ENCODE measurements at places on chromosomes 2 and 18.

- no peaks in the 10 kb centered on the region for H3K36me3 ChIP-seq
- H3K4me1 ChIP-seq = peaks cover 5% of the 10 kb centered on the region
- H3K27me3 ChIP-seq = no peaks in the 10 kb centered on the region
- no peak overlapping the region for H3K27ac ChIP-seq
Observed at GRCh38 chr2:239908744-239909143, 116.4 kb downstream of the NDUFA10 start.

DNA sequence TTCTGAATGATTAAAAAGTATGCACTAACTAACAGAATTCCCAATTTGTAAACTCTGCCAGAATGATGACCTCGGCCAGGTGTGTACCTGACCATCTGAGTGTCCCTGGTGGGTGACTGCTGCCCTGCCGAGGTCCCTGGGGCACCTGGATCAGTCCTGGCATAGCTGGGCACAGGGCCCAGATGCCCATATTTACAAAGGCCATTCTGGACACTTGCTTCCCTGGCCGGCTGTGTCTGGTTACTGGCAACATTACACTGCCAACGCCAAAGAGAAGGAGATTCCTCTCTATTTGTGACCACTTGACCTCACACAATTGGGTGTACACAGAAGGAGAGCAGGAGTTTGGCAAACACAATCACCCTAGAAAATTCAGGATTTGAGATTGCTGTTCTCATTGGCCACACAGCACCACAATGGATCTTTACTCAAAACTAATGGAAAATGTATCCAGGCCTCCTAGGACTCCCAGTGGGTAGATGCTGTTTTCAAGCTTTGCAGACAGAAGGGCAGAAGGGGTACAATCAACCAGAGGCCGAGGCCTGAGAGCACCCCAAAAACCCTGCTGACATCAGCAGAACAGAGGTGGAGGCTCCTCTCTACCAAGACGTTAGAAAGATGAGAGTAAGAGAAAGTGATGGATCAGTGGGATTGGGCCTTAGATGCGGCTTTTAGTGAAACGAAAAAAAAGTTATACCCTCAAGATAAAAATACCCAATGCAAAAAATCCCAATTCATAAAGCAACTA lies 58.3 kb upstream of the PXDN start:
- no peak overlapping the region for H3K27ac ChIP-seq
- H3K36me3 ChIP-seq = no peaks in the 10 kb centered on the region
- H3K4me1 ChIP-seq = no peaks in the 10 kb centered on the region
- H3K4me3 ChIP-seq = no peak overlapping the region
- no peak for DNase-seq

GRCh38 chr2:179622635-179623300 lies 238.6 kb downstream of the ZNF385B start:
- no peaks in the 10 kb centered on the region for H3K36me3 ChIP-seq
- H3K4me3 ChIP-seq = no peak overlapping the region
- peaks cover 4% of the 10 kb centered on the region for H3K4me1 ChIP-seq
- no peak for DNase-seq
- no peak overlapping the region for H3K27ac ChIP-seq

GRCh38 chr2:172091761-172092566 lies 6.7 kb downstream of the DLX1 start:
- no peaks in the 10 kb centered on the region for H3K36me3 ChIP-seq
- DNase-seq = no peak
- peaks cover 19% of the 10 kb centered on the region for H3K4me1 ChIP-seq
- no peaks in the 10 kb centered on the region for H3K27me3 ChIP-seq
- no peak overlapping the region for H3K4me3 ChIP-seq
- no peak overlapping the region for H3K27ac ChIP-seq

DNA sequence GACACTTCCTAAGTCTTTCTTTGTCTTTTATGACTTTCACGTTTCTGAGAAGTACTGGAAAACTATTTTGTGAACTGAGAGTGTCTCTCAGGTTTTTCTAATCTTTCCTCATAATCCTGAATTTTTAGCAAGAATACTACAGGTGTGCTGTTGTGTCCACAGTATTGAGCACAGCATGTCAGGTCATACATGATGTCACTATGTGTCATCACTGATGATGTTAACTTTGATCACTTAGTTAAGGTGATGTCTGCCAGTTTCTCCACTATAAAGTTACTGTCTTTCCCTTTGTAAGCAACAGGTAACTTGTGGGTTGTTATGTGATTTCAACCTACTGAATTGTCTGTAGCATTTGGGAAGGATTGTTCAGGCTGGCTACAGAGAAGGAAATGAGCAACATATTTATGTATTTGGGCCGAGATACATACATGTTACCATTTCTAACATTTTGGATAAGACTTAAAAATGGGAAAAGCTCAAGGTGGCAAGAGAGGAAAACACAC lies 11.1 kb downstream of the MATN3 start:
- peaks cover 1% of the 10 kb centered on the region for H3K36me3 ChIP-seq
- no peak for DNase-seq
- H3K27me3 ChIP-seq = no peaks in the 10 kb centered on the region

DNA sequence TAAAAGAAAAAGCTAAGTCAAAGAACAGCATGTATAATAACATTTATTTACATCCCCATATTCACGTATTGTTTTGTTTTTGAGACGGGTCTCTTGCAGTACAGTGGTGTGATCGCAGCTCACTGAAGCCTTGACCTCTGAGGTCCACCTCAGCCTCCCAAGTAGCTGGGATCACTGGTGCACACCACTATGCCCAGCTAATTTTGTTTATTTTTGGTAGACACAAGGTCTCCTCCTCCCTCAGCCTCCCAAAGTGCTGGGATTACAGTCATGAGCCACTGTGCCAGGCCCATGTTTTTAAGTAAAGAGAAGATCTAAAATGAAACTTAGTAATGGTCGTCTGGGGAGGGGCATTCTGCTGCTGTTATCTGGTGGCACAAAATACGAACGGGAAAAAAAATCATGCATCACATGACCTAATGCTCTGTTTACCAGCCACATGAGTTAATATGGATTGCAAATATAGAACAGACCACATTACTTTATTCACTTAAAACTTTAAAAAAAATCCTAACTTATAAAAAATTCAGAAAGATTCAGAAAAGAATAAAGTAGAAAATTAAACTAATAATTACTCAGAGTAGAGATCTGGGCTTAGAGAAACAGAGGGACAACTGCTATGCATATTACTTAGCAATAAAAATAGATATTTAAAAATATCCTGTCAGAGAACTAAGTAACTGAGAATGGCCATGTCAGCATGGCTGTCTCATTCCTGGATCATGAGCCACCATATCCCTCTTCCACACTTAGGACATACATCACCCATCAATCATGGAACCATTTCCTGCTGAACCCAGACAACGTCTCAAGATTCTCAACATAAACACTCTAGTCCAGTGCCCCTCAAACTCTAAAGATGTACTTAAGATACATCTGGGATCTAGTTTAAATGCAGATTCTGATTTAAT lies 7.3 kb downstream of the MMADHC start:
- no peak for DNase-seq
- H3K36me3 ChIP-seq = peaks cover 92% of the 10 kb centered on the region
- H3K4me1 ChIP-seq = peaks cover 27% of the 10 kb centered on the region
- H3K27me3 ChIP-seq = no peaks in the 10 kb centered on the region
